Sciatic nerve (tissue), 2 donors: ENCODE measurements at places on chromosomes 16 and 17.

- no peak for DNase-seq
Observed at GRCh38 chr16:87441886-87442580, 49.9 kb downstream of the MAP1LC3B start.

DNA sequence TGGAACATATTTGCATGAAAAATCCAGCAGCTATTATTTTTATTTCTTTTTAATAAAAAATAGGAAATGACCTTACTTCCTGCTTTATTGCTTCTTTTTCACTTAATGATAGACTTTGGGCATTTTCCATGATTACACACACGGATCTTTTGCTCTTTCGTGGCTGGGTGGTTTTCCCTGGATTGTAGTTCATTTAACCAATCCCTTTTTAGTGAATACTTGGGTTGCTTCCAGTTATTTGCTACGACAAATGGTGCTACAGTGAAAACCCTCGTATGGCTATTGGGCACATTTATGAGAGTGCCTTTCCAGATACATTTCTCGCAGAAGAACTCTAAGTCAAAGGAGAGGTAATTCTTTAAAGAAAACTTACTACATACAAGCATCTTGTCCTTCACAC, 38.6 kb downstream of the FOXL1 start:
- no peak for DNase-seq

GRCh38 chr16:14199199-14199598, 128.1 kb downstream of the MRTFB start:
- DNase-seq: no peak

DNA sequence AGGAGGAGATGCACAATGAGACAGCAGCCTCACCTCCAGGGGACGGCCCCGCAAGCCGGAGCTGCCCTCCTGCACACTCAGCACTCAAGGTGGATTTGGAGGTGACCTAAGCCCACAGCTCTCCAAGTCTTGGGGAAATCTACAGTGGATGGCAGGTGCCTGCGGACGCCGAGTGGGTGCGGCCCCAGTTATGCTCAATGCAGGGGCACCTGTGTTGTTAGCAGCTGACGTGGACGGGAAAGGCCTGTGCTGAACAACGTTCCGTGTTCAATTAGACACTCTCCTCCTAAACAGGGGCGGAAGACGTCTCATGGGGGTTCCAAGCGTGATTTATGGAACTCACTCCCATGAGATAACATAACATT, 22.0 kb upstream of the METRNL start:
- DNase-seq: no peak

DNA sequence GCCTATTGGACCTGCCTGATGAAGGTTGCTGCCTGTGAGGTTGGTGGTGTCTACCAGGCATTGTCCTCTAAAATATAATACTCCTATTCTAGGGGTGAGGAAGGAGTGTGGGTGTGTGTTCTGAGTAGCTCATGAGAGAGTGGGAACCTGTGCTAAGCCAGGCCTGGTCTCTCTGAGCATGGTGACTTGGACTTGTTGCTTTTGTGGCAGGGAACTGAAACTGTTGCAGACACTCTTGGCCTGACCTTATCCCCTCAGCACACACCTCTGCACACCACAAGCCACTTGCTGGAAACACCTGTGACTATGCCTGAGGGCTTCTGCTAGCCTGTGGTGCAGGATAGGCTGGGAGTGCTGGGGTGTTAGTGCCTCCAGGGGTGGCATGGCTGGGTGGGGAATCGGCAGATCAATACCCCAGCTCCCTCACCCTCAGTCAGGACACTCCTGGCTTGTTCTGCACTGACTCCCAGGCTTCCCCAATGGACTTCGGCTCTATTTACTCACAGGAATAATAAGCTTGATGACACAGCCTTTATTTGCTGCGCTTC, 29.9 kb downstream of the PLCG2 start:
- DNase-seq: no peak
